Fibroblast of skin of right biceps (primary cell): ENCODE measurements at places on chromosomes 6 and 20.
A peak's percentile ranks its signal among the peaks of the same experiment; 100 is the strongest.

DNA sequence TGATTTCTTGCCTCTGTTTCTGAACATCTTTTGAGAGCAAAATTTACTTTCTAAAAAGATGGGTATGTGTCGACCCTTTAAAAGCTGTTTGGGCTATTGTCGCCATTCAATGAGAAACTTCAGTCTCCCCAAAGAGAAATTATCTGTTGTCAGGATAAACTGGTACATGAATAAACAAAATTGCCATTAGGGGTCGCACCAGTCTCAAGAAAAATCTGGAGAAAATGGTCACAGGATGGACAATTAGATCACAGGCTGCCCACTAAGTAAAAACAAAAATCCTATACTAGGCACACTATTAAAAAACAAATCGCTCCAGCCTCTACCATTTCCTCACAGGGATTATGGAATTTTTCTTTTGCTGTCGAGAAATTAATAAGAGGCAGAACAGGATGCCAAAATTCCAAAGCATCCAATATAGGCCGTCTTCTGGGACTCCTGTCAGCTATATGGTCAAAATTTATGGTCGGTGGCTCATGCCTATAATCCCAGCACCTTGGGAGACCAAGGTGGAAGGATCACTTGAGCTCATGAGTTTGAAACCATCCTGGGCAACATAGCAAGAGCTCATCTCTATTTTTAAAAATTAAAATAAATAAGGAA, 5.5 kb upstream of the HLA-E start:
- DNase-seq = peak; percentile 58

DNA sequence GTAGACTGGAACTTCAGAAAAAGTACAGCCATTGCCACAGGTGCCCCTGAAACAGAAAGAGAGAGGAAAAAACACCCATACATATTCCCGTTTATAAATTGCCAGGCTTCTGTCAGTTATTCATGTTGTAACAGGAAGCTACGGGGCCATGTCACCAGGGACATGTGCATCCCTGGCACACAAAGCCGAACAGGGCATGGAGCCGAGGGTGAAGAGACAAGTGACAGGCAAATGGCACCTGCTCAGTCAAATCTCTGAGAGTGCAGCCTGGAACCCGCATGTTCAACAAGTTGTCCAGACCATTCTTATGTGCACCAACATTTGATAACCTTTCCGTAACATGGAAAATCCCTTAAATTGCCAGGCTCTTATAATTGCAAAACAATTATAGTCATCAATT, 740.7 kb downstream of the KIF16B start:
- DNase-seq = no peak

- DNase-seq = peak; percentile 22
These were observed 76.8 kb upstream of the DUSP22 start for GRCh38 chr6:215335-216034.

DNA sequence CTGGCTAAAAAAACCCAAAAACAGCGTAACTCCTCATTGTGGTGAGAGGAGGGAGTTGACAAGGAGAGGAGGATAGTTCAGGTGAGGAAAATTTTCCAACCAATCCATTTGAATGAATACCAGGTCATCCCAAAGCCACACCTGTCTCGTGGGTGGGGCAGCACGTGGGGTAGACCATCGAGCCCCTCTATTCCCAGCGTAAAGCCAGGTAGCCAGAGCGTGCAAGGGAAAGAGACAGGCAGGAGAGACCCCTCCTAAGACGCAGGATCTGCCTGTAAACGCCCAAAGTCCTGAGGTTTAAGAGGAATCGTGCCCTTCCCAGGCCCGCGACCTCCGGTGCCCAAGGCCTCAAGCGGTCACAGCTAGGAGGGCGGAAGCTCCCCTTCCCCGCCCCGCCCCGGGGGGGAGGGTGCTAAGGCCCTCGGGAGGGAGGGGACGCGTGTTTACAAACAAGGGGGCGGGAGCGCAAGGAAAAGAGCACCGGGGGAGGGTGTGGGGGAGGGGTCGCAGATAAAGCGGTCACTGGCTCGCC, 712 bp downstream of the RXRB start:
- DNase-seq = peak; percentile 66

DNA sequence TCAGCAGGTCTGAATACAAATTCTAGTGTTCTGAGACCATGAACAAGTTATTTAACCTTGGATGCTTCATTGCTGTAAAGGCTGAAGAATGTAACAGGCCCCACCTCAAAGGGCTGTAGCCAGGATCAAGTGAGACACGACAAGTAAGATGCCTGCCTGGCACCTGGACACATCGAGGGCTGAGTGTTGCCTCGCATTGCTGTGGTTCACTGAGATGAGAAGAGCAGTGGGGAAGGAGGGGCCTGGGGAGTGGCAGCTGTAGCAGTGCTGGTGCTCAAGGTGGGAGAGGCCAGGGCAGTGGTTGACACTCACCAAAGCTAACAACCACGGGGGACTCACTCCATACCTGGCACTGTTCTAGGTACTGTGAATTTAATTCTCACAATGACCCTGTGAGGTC, 187.8 kb downstream of the KIF16B start:
- DNase-seq = no peak

DNA sequence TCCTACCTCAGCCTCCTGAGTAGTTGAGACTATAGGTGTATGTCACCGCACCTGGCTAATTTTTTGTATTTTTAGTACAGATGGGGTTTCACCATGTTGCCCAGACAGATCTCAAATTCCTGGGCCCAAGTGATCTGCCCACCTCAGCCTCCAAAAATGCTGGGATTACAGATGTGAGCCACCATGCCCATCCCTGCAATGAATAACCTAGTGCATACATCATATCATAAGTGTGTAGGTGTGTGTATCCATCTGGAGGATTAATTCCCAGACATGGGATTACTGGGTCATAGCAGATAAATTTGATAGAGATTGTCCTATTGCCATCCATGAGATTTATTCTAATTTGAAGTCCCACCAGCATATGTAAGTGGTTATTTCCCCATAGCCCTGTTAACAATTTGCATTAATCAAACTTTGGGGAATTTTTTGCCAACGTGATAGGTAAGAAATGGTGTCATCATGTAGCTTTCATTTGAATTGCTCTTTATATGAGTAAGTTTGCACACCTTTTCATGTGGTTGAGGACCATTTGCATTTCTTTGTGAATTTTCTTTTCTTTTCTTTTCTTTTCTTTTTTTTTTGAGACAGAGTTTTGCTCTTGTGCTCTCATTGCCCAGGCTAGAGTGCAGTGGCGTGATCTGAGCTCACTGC, 29.9 kb upstream of the BACH2 start:
- no peak for DNase-seq

DNA sequence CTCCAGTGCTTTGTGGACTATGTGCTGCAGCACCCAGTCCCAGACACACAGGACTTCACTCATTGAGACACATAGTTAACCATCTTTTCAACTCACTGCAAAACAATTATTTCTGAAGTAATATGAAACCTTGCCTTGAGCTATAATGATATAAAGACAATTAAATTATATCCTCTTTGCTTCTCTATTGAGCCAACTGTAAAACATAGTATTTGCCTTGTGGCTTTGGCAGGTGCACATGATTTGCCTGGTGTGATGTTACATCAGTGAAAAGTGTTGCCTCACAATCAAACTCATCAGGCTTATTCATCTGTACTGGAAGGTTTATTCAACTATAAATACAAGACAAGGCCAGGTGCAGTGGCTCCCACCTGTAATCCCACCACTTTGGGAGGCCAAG, 80.6 kb downstream of the NCOA7 start:
- no peak for DNase-seq

DNA sequence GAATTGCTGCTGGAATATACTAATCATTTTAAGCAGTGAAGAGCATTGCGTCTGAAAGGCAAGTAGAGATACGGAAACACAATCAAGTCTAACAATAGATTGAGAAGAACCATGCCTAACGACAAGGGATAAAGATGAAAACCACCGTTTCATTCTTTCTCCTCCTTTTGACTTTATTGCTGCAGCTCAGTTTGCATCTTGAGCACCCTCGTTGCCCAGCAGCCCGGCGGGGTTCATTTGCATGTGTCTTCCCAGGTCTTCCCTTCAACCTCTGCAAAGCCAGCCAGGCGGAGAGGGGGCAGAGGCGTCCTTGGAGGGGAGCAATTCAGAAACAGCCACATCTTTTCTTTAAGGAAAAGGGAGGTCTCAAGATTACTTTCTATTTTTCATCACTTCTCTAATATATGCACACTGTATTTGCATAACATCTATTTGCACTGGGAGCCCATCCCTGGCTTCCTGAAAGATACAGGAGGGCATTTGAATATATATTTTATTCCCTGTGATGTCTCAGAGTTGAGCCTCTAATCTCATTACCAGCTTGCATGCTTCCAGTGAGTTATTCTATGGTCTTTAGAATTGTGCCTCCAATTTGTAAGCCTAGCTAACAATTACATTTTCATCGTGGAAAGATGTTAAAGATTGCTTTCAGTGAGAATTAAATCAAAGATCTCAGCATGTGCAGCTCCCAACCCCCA, 18.7 kb upstream of the PXDC1 start:
- DNase-seq = no peak

DNA sequence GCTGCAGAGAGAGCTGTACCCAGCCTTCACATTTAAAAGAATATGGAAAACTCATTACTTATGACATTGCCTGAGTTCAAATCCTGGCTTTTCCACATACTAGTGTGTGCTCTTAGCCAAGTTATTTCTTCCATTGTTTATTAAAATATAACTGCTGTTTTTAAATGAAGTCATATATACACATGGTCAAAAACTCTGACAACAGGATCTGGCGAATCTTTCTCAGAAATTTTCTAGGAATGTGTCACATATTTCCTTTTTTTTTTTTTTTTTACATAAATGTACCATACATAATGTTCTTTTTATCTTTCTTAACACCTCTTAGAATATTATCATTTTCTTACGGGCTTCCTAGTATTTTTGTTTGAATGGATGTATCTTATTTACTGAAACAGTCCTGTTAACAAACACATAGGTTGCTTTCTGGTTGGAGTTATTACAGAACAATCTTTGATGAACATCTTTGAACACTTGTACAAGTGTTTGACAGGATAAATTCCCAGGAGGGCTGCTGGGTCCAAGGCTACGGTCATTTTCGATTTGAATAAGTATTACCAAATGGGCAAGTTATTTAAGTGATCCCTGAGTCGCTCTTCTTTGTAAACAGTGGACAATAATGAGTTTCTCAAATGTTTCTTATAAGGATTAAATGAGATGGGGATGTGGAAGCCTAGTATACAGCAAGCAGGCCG, 1.6 kb upstream of the SNX9 start:
- no peak for DNase-seq

DNA sequence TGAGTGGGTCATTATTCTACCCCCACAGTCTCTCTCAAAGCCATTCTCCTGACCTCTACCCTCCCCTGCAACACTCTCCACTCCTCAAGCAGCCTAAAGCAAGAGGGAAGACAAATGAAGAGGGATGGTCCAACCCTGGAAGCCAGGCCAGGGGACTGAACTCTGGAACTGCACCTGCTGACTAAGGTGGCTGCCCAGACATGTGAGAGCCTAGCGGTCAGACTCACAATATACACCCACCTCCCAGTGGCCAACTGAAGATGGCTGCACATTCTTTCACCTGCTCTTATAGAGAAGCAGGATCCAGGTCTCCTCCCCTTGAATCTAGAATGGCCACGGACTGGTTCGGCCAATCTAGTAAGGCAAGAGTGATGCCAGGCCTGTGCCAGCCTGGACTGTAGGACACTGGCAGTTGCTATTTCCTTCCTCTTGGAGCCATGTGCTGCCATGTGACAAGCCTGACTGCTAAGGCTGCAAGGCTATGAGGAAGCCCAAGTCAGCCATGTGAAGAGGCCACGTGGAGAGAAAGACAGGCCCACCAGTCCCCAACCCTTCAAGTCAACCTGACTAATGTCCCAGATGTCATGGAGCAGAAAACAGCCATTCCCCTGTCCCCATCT, 31.8 kb downstream of the ACSS1 start:
- no peak for DNase-seq

DNA sequence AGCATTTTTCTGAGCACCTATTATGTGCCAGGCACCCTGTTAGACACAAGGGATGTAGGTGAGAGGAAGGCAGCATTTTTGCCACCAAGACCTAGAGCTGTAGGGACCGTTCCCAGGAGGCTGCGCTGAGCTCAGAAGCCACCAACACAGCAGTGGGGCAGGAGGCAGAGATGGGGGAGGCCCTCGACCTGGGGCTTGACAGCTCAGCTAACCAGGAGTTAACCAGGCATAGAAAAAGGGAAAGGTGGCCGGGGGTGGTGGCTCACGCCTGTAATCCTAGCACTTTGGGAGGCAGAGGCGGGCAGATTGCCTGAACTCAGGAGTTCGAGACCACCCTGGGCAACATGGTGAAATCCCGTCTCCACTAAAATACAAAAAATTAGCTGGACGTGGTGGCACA, 29.5 kb downstream of the KIF25 start:
- DNase-seq = no peak

DNA sequence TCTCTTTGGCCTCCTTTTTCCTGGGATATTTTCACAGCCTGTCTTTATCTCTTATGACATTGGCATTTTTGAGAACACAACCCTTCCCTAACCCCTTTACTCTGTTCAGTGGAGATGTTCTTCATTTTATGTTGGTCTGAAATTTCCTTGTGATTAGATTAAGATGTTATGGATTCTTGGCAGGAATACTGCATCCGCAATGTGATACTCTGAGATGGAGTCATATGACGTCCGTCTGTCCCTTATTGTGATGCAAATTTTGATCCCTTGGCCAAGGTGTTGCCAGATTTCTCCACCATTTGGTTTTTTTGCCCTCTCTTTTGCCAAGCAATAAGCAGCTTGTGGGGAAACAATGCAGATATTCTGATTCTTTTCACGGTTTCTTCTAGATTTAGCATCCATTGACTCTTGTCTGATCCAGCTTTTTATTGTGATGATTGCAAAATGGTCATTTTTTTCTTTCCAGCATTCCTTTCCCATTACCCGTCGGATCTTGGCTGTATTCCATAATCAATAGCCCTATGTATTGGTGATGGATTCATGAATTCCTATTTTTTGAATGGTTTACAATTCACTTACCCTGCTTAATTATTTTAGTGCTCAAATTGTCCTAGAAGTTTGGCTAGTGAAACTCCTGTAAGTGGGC, 85.1 kb downstream of the NCOA3 start:
- DNase-seq = peak; percentile 62

DNA sequence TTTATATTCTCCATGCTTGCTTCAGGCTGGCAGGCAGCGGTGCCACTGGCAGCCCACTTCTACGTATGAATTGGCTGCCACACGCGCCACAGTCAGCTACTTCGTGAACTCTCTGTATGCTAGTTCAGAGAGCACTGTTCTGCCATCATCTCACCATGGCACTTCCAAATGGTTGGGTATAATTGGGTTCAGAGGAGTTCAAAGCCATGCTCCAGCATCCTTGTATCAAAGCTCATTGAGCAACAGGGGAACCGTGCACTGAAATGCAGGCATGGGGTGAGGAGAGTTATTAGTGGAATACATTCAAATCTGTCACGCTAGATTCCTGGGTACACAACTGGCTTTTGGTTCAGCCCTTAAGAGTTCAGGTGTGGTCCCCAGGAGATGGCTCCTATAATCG, 519.9 kb upstream of the NOX3 start:
- no peak for DNase-seq

GRCh38 chr6:150293423-150294173, 75.2 kb upstream of the IYD start:
- DNase-seq = peak; percentile 72

DNA sequence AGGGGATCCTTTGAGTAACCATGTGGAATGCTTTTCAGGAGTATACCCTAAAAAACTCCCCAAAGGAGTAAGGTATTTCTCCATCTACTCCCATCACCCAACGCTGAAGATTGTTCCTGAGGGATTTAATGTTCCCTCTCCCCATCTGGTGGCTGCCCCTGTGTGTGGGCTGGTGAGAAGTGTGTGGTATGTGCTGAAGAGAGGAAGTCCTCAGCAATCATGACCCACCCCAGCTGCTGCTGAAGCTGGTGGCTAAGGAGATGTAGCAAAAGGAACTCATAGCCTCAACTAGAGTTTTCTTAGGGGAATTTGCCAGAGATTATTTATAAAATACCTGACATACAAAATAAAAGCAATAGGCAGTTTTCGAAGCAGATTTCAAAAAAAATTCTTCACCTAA, 114.3 kb upstream of the JAG1 start:
- DNase-seq = no peak
